ENCODE measurements at places on chromosomes 5 and 9.

GRCh38 chr5:142520885-142521284 lies 165.0 kb downstream of the FGF1 start:
- no peak for DNase-seq

GRCh38 chr9:7777771-7778170 lies 21.8 kb downstream of the DMAC1 start:
- DNase-seq: peak; percentile 20

- DNase-seq: no peak
Measured at GRCh38 chr5:133564921-133565565, 47.3 kb downstream of the FSTL4 start.

DNA sequence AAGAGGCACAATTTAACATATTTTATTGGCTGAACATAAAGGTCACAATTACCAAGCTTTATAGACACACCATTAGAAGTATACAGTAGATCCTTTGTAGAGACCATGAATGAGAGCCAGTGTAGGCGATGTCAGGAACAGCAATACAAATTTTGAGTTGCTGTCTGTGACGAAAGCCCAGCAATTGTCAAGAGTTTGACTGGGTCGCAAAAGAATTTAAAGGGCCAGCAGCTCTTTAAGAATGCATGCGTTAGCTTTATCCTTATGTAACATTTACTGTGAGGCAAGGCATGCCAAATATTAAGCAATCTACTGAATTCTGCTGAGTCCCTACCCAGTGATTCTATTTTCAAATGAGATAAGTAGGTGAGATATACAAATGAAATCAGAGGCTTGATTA lies 236.9 kb downstream of the ARRDC3 start:
- no peak for DNase-seq

GRCh38 chr5:73095564-73096238 lies 24.7 kb upstream of the TMEM171 start:
- no peak for DNase-seq

DNA sequence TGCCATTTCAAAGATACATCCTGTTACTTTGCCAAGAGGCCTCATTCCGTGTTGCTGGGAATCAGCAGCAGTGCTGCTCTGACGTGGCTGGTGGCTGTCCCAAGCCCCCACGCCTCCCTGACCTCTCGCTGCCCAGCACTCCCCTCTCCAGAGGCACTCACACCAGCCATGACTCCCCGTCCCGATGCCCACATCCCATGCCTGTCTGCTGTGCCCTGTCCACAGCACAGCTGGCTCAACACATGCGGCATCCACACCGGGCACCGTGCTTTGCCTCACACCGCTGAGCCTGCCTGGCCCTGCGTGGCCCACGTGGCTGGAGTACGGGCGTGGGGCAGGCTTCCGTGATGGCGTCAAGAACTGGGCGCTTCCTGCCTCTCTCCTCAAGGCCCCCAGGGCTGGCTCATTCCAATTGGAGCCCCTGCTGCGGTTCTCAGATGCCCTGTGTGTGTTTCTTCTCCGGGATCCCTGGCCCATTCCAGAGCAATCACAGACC lies 7.8 kb upstream of the LCN1 start:
- no peak for DNase-seq

GRCh38 chr5:113382731-113383130 lies 52.1 kb downstream of the TSSK1B start:
- DNase-seq: no peak
